ENCODE measurements at places on chromosomes 16 and 17.

GRCh38 chr17:79935197-79935885, 96.1 kb upstream of the CBX4 start:
- no peak for DNase-seq

GRCh38 chr16:80174416-80174815, 366.4 kb upstream of the DYNLRB2 start:
- no peak for DNase-seq

DNA sequence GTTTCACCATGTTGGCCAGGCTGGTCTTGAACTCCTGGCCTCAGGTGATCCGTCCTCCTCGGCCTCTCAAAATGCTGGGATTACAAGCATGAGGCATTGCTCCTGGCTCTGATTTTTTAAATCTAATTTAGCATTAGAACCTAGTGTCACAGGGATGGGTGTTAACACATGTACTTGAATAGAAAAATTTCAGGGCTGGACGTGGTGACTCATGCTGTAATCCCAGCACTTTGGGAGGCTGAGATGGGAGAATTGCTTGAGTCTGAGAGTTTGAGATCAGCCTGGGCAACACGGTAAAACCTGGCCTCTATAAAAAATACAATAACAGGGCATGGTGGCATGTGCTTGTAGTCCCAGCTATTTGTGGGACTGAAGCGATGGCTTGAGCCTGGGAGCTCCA, 6.0 kb upstream of the RNF135 start:
- no peak for DNase-seq

DNA sequence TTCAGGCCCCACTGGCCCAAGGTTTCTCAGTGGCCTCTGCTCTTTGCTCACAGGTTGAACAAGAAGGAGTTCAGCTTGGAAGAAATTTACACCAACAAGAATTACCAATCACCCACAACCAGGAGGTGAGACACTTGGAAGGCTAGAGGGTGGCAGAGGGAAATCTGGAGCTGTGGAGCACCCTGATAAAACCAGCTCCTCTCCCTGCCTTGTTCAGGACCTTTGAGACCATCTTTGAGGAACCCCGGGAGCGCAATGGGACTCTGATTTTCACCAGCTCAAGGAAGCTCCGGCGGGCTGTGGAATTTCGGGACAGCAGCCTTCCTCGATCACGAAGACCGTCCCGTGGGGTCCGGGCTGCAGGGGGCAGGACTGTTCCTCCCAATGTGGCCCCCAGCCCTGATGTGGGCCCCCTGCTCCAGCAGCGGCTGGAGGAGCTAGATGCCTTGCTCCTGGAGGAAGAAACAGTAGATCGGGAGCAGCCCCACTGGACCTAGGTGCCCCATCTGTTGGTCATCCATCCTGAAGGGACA, 2.4 kb upstream of the FBRS start:
- DNase-seq, result no peak

- DNase-seq, result peak; percentile 28
Measured at GRCh38 chr17:82334622-82335394, 1.2 kb upstream of the SECTM1 start.

DNA sequence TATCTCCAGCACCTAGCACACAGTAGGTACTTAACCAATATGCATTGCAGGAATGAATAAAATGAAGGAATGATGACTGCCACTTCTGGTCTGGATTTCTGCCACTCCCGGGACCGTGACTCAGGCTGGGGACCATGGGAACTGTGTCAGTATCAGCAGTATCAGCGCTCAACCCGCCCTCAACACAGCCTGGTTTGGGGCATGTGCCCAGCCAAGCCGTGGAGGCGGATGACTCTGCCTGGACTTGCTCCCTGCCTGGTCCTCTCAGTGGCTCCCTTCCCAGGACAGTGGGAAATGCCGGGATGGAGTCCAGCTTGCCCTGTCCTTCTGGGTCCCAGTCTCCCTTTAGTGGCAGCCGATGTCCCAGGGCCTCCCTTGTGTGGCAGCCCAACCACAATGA, 55.1 kb downstream of the SRCIN1 start:
- DNase-seq, result no peak

DNA sequence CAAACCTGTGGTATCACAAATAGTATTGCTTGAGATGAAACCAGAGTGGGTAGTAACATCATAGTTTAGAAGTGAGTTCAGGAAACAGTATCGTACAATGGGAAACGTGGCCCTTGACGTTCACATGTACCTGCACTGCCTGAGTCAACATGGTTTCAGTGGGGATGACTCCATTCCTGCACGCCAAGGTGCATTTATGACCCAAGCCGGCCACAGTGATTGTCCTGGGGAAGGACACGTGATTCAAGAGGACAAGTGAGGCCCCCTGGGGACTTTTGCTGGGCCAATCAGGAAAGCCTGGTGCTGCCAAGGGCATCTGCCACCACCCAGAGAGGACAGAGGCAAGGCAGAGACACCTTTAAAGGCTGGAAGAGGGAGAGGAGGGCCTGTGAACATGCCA, 119.2 kb downstream of the AXIN2 start:
- DNase-seq, result no peak

GRCh38 chr16:9328411-9328810, 237.0 kb downstream of the HAPSTR1 start:
- no peak for DNase-seq

- DNase-seq, result no peak
Measured at GRCh38 chr16:24538756-24539294, 541 bp upstream of the RBBP6 start.

DNA sequence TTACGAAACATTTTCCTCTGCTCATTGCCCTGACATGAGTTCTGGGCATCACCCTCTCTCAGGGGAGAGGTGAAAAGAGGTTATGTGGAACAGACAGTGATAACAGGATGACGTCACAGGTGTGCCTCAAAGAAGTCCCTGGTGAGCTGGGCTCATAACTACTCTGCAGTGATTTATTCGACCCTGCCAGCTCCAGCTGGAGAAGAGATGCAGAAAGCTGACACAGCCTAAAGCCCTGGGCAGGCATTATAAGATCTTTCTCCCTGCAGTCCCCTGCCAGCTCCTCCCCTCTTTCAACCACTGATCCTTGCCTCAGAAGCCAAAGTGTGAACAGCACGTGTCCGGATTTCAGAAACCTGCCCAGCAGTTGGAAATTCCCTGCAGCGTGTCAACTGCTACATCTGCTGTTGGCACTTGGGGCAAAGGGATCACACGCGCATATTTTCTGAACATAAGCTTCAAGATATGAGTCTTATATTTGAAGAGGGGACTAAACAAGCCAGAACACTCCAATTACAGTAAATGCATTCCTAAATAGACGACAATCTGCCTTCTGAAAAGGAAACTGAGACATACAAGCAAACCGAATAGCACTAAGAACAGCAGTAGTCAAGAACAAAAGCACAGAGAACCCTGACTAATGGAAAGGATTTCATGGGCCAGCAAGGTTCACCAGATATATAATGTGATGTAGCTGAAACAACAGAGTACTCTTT, 80.5 kb downstream of the SMG6 start:
- DNase-seq, result peak; percentile 80

GRCh38 chr17:20094777-20095176, 85.6 kb downstream of the SPECC1 start:
- DNase-seq, result no peak

DNA sequence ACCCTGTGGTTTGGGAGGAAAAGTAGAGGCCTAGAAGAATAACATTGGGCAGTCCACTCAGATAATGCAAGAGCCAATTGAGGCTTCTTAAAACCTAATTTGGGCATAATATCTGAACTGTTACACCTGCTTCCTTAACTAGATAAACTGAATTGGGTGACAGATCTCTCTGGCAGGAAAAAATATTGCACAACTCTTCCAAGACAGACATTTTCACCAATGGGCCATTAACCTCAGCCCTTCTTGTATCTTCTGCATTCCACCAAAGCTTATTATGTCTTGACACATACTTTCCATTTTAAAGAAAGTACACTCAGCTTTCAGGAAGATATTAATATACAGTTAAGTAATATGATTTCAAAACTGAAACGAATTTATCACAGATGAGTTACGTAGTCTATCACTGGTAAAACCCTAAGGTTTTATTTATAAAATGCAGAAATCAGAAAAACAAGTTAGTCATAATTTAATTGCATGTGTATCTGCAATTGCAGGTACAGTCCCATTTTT, 79.9 kb upstream of the MON1B start:
- no peak for DNase-seq

DNA sequence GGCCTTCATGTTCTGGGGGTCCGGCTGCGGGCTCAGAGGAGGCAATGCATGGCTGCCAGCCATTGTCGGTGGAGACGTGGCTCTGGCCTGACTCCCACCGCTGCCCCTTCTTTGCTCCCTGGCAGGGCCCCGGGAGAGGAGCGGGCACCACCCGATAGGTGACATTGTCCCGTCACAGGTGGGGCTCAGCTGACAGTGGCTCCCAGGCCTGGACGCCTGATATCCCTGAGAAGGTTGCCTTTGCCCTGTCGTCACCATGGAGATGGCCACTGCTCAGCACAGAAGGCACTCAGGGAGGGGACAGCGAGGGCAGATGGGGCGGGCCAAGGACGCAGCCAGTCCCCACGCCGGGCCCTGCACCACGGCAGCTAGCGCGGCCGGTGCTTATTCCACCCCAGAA, 42.6 kb downstream of the SOX8 start:
- no peak for DNase-seq

- no peak for DNase-seq
Measured at GRCh38 chr17:38352245-38353085, 821 bp downstream of the SOCS7 start.

DNA sequence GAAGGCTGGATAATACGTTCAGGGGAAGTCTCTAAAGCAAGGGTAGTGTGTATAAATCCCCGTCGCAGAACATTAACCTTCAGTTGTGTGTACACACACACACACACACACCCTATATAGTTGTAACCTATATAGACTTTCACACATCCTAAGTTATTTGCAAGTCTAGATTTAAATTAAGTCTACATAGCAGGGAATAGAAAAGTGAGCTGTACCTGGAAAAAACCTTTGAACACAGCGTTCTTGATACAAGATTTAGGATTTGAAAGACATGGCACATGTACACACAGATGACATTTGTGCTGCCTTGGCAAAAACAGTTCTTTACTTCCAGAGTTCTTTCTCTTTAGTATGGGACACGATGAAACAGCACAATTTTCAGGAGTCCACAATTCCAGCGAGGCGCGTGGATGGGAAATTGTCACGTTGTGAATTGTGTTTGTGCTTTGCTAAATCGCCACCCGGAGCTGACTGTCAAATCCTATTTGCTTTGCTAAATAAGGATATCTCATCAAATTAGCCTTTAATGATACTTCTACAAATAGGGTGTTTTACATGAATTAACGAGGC, 233.9 kb downstream of the MRTFB start:
- DNase-seq, result no peak

DNA sequence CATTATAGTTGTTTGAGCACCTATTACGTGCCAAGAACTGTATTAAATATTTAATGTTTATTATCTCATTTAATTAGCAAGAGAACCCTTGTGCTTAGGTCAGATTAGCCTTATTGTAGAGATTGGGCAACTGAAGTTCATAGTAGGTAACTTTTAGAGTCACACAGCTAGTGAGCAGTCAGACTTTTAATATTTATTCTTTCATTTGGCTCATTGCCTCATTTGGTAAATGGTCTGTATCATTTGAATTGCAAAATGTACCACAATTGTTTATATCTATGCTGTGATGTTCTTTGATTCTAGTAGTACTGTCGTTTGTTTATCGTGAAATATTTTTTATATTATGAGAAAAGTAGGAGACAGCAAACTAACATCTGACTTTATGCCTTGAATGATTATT, 7.6 kb downstream of the CLTC start:
- DNase-seq, result no peak

DNA sequence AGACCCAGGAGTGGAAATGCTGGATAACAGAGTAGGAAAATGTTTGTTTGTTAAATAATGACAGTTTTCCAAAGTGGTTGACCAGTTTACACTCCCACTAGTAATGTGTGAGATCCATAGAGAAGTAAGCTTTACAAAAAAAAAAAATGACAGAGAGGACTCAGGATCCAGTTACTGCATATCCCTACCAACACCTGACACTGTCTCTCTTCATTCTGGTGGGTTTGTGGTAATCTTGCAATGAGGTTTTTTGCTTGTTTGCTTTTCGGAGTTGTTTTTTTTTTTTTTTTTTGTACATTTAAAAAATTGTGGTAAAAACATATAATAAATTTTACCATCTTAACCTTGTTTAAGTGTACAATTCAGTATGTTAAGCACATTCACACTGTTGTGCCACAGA, 23.6 kb upstream of the HOXB9 start:
- DNase-seq, result no peak

DNA sequence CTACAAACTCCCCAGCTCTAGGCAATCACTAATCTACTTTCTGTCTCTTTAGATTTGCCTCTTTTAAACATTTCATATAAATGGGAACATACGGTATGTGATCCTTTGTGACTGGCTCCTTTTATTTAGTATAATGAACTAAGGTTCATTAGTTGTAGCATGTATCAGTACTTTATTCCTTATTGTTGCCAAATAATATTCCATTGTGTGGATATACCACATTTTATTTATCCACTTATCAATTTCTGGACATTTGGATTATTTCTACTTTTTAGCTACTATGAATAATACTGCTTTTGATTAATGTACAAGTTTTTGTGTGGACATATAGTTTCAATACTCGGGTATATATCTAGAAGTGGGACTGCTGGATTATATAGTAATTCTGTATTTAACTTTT, 7.9 kb downstream of the DDX19B start:
- no peak for DNase-seq

- no peak for DNase-seq
Measured at GRCh38 chr17:55959756-55960155, 193.5 kb upstream of the ANKFN1 start.

- DNase-seq, result no peak
Measured at GRCh38 chr17:57551321-57552079, 193.6 kb downstream of the CCDC182 start.

GRCh38 chr16:84559311-84559932, 55.0 kb upstream of the MEAK7 start:
- DNase-seq, result no peak

- no peak for DNase-seq
Measured at GRCh38 chr16:17770104-17770503, 299.3 kb upstream of the XYLT1 start.

DNA sequence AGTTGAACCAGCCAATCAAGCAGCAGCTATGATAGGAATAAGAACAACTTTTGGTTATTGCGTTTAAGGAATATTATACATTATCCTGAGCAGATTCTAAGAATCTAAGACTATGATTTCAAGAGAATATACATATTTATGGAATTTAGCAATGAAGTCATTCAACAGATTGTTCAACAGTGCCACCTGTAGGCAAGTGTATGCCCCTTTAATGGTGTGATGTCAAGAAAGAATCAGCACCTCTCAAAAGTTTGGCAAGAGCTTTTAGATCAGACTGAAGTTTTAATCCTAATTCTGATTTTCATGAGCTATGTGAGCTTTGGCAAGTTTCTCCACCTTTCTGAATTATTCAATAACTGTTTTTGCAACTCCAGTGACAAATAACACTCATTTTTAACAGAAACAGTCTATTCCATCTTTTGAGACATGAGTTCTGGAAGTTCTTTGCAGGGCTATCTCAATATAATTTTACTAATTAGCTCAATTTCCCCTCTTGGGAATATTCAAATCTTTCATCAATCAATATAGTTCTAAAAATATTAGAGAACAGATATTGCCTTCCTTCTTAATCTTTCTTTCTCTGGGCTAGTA, 474.3 kb upstream of the TOM1L1 start:
- DNase-seq, result no peak
